ENCODE measurements at places on chromosomes 6 and 20. TPM values are rescaled to one million over a fixed set of nuclear protein-coding genes. Genes with fewer than 3 reads are reported as not detected.

DNA sequence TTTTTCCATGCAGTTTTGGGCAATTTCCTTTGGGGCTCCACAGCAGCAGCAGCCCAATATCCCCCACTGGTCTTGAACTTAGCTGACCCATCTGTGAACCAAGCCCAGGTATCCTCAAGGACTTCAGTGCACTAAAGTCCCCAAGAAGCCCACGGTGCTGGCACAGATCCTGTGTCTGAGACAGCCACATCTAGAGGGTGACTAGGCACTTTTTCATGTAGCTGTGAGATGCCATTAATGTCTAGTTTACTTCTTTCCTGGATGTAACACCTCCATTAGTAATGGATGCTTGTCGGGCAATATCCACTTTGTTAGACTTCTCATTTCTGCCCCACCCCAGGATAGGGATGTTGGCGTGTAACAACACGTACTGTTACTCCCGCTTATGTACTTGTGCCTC lies 176.2 kb upstream of the PROKR2 start:
- no peak for DNase-seq

DNA sequence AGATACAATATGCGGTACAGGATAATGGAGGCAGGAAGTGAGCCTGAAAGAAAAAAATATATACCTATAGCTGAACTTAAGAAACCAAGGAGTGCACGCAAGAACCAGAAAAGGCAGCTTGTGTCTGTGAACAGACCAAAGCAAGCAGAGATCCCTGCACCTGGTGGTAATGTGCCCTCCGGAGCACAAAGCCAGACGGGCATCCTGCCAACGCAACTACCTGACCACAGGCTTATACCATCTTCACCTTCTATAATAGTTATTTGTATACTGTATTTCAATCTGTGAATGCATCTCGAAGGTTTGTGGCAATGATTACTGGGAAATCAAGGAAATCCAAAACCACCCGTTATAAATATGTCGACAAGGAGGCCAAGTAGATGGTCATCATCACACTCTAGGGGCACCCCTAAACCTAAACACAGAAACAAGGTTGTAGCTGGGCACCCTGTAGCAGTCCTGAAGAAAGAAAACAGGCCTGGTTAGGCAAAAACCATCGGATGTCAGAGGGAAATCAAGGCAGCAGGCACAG lies 801 bp downstream of the FBXL4 start:
- peak; percentile 57 for DNase-seq

- DNase-seq = peak; percentile 41
Observed at GRCh38 chr6:133995296-133995695, 42.3 kb downstream of the TBPL1 start.

GRCh38 chr20:31972471-31973021 lies 4.6 kb downstream of the XKR7 start:
- peak; percentile 97 for DNase-seq

- DNase-seq = no peak
Observed at GRCh38 chr6:91562955-91563354, 976.1 kb upstream of the MAP3K7 start.

- peak; percentile 78 for DNase-seq
Observed at GRCh38 chr6:127026247-127026646, 92.2 kb upstream of the RSPO3 start.

DNA sequence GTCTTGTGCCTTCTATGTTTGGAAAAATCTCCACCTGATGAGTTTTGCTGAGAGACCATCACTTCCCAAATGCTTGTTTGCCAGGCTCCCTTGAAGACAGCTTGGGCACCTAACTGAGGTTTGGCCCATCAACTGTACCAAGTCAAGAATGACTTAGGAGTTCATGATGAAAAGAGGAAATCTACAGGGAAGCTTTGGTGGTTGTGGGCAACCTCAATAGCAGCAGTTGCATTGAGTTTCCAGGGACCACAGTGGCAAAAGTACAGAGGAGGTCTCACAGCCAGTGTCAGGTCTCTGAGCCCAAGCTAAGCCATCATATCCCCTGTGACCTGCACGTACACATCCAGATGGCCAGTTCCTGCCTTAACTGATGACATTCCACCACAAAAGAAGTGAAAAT lies 49.7 kb upstream of the PHACTR1 start:
- no peak for DNase-seq

DNA sequence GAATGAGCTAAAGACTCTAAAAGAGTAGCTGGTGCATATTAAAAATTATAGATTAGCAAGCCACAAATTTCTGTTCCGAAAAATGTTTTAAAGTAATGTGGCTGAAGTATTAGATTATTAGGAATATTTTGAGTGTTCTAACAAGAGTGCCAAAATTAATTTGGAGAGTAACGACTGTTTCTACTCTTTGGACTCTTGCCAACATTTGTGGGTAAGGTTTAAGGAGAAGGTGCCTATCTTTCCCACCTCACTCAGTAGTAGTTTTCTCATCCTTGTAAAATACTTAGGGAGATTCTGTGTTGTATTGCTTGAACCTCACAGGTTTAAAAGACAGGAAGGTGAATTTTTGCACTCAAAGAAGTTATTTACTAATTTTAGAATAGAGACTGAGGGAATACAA lies 5.0 kb downstream of the HSF2 start:
- no peak for DNase-seq

GRCh38 chr6:46521464-46521971 lies 30.3 kb upstream of the RCAN2 start:
- DNase-seq = no peak

DNA sequence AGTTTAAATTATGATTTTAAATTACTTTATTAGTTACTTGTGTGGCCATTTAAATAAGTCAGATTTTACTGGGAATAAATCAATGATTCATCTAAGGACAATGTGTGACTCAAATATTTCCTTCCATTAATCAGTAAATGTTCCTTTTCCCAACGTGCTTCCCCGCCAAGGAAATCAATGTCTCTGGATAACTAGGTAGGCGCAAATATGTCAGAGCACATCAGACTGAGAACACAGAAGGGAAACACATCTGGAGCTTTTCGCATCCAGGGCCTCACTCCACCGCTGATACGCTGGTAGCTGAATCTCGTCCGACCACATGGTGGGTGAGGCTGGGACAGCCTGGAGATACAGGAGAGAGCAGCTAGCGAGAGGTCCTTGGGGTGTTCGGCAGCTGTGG lies 56.4 kb upstream of the RPS6KA2 start:
- DNase-seq = no peak

DNA sequence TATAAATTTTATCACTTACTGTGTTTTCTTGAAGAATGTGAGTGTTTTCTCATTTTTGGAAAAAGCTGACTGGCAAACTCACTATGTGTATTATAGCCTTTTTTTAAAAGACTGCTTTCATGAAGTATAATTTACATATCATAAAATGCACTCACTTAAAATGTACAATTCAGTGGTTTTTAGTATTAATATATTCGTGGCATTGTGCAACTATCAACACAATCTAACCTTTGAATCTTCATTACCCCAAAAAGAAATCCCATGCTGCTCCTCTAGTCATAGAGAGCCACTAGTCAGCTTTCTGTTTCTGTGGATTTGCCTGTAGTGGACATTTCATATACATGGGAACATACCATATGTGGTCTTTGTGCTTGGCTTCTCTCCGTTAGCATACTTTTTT lies 143.8 kb downstream of the PLCB4 start:
- DNase-seq = no peak

GRCh38 chr6:38350942-38351341 lies 288.8 kb downstream of the BTBD9 start:
- no peak for DNase-seq

- no peak for DNase-seq
Observed at GRCh38 chr6:33116417-33116816, 40.6 kb downstream of the HLA-DPB1 start.

DNA sequence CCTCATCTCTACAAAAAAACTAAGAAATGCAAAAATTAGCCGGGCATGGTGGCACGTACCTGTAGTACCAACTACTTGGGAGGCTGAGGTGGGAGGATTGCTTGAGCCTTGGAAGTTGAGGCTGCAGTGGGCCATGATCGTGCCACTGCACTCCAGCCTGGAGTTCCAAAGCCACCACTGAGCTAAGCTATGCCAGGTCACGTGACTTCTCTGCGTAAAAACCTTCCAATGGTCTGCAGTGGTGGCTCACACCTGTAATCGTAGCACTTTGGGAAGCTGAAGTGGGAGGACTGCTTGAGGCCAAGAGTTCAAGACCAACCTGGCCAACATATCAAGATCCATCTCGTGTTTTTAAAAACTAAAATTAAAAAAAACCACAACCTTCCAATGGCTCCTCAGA lies 1.7 kb downstream of the SF3B5 start:
- DNase-seq = no peak

GRCh38 chr6:107217248-107217647 lies 101.9 kb upstream of the BEND3 start:
- DNase-seq = no peak

DNA sequence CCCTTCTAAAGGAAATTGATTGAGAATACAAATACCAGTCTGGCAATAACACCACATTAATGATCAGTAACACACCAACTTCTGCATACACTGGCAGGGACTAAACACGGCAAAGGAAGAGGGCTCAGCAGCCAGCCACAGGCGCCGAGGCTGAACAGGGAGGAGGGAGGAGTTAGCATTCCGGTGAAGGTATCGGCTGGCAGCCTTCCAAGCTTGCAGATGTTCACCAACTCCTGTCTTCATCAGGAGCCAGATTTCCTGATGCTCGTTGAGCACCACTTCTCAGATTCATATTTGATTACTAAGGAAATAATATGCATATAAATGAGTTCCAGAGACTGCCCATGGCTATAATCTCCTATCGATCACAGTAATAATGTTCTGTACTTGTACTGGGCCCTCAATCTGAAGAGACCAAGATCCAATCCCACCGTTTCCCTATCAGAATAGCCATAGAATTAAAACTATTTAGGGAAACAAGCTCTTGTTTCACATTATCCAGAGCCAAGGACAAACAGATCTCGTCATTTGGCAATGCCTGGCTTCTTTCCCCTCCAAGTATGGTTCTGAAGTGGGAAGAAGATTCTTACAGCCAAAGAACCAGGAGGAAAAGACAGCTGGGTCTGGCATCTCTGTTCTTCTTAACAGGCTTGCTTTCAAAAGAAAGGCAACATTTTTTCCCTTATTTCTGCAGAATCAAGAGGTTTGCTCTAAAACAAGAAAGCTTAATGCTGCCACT lies 42.2 kb downstream of the GFOD1 start:
- no peak for DNase-seq

DNA sequence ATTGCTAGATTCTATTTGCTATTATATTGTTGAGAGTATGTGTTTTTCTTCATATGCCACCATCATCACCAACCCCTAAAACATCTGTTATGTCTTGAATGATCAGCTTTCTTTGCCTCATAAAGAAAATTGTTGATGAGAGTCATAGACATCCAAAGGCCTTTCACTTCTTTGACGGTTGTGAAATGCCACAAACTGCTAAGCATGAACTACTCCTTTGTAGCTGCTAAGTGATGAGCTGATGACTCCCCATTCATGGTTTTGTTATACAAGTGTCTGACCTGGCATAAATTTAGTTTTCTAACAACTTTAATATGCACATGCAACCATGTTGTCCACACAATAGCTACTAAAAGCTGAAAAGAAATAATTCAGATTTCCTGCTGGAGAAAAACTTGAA lies 684 bp upstream of the MED23 start:
- DNase-seq = no peak

DNA sequence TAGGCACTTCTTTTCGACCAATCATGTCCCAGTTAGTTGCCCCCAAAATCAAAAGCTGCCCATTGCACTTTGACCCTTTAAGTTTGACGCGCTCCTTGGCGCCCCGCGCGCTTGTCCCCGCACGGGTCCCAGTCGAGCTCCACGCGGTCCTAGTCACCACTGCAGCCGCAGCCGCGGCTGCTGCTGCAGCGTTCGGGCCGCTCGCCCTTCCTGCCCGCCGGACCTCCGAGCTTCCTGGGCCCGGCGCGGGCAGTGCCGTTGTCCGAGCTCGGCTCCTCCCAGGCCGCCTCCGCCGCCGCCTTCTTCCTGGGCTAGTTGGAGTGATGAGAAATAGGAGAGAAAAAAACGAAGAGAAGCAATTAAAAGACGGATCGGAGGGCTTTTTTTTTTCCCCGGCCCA lies 185.7 kb upstream of the COL21A1 start:
- DNase-seq = no peak

GRCh38 chr6:113755449-113756289 lies 101.5 kb upstream of the MARCKS start:
- no peak for DNase-seq

GRCh38 chr20:4573564-4574355 lies 147.9 kb upstream of the PRND start:
- peak; percentile 88 for DNase-seq

- no peak for DNase-seq
Observed at GRCh38 chr20:4472906-4473305, 248.8 kb upstream of the PRND start.

Gene C4A
- total RNA-seq = 0.30 TPM

Gene BFSP1
- total RNA-seq = 37.0 TPM

Gene TNXB
- 0.90 TPM for total RNA-seq

Gene POFUT1
- total RNA-seq = 65.7 TPM

Gene B3GAT2
- not detected for total RNA-seq

Gene METTL24
- not detected for total RNA-seq

Gene ELOVL4
- total RNA-seq = 3.0 TPM

Gene AVP
- not detected for total RNA-seq

Gene CST4
- 16.1 TPM for total RNA-seq

Gene PGBD1
- not detected for total RNA-seq
